ENCODE measurements at places on chromosomes 5 and 9.

- DNase-seq = no peak
These were observed 408.5 kb downstream of the PTPRD start for GRCh38 chr9:10204276-10204675.

GRCh38 chr5:134127376-134127861, 12.9 kb downstream of the TCF7 start:
- no peak for DNase-seq

- DNase-seq = no peak
These were observed 16.0 kb downstream of the ATP10B start for GRCh38 chr5:160835818-160836528.

GRCh38 chr9:83062651-83063527, at the start of gene RASEF:
RASEF (minus strand) TSS chr9:83063142; CDS start chr9:83062867, 275 bp downstream.
- no peak for DNase-seq

DNA sequence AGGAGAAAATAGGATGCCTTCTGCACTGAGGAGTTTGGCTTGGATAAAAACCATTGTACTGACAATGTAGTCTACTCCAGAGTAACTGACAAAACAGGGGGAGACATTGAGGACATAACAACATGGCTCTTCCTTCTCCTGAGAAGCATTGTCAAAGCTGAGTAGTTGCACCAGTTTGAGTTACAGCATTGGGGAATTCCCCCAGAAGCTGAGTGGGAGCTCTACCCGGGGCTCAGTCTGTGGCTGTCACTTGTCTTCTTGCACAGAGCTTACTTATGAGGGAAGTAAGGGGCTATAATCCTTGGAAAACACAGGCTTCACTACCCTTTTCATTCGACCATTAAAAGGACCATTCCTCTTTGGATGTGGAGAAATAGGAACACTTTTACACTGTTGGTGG, 21.2 kb downstream of the HSPB3 start:
- DNase-seq = no peak

Data from GM19239 (cell line).